ENCODE measurements at places on chromosomes 7 and 10.

DNA sequence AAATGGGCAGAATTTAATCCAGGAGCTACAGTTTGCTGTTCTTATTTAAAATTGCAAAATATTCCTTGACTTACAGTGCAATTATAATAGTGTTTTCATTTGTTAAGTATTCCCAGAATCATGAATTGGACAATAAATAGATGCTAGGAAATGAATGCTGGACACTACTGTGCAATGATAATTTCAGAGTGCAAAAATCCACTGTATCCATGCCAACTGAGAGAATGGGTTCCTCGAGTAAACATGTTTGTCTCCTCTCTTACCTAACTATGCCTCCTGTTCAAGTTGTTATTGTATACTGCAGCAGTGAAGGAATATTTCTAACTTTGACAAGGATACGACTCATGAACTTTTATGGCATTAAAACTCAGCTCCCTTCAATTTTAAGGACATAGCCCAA lies 1396.3 kb downstream of the GATA3 start:
- no peak for DNase-seq

- DNase-seq: no peak
Measured at GRCh38 chr7:78770422-78771410, 682.8 kb downstream of the MAGI2 start.

GRCh38 chr10:112389271-112389822 lies 15.4 kb downstream of the ACSL5 start:
- no peak for DNase-seq

- DNase-seq: peak; percentile 35
Measured at GRCh38 chr7:96973986-96974385, 31.4 kb upstream of the DLX6 start.

- no peak for DNase-seq
Measured at GRCh38 chr10:11488126-11488525, 123.3 kb downstream of the USP6NL start.

- peak; percentile 20 for DNase-seq
Measured at GRCh38 chr10:51422311-51423120, 276.9 kb downstream of the CSTF2T start.

- DNase-seq: no peak
Measured at GRCh38 chr10:77006836-77007511, 630.6 kb downstream of the KCNMA1 start.

DNA sequence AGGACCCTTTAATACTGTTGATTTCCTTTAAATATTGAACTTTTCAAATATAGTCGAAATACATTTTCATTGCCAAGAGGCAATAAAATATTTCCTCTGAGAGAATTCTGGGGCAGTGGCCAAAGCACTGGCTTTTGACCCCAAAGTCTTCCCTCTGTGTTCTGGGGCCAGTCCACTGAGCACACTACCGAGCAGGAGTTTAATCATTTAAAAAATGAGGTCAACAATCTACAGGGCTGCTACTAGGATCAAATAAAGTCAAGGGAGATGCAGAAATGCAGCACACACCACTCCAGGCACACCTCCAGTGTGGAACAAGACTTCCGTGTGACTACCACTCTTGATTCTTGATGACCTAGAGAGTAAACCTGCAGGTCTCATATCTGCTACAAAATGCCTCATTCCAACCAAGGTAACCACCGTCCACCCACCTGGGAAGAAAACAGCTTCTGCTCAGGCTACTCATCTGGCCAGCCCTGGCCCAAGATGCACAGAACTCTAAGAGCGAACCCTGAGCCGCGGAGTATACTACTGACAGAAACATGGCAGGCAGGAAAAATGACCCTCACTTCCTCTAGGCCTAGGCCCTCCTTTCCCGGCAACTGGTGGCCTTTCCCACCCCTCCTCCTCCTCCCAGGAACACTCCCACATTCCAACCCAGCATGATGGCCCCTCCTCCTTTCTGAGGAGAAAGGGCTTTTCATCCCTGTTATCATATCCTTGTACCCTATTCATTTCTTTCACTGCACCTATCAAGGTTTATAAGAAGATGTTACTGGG lies 97.7 kb downstream of the ALOX5 start:
- no peak for DNase-seq

- DNase-seq: no peak
Measured at GRCh38 chr7:89770161-89770560, 384.1 kb upstream of the STEAP1 start.

DNA sequence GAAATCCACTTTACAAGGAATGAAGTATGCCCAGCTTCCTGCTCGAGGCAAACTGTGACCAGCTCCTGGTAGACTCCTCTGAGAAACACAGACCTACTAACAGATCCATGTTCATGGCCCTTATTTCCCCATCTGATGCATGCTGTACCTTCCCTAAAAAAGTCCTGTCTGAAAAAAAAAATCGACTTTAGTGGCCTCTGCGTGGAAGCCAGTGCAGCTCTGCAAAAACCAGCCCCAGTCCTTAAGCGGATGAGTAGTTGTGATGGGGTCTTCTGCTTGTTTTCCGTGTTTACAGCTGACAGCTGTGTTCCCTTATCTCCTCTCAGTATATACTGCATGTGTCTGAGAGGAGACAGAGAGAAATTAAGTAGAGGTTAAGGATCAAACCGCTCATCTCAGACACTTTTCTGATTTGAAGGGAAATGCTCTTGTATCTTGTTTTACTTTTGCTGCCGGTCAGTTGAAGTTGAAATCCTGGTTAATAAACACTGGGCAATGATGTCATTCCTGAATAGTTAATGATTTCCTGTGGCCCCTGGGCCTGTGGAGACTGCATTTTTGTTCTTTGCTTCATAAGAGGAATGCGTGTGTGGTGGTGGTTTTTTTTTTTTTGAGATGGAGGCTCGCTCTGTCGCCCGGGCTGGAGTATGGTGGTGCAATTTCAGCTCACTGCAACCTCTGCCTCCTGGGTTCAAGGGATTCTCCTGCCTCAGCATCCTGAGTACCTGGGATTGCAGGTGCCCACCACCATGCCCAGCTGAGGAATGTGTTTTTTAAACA lies 67.6 kb downstream of the DOCK1 start:
- peak; percentile 71 for DNase-seq

DNA sequence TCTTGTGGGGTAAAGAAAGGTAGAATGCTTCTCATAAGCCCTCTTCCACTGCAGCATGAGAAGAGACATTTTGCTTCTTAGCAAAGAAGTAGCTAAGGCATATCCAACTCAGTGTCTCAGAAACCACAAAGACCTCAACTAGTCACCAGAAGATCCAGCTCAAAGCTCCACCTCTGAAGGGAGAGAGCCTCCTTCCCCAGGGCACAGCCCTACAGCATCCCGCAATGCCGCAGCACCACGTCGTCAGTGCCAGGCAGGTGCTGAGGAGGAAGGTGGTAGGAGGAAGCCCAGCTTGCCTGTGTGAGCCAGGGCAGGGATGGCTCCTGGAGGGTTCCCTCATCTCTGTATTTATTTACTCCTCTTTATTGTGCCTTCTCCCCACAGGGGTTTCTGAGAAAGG lies 385.6 kb upstream of the NPVF start:
- DNase-seq: no peak

GRCh38 chr7:51113560-51113959 lies 203.0 kb downstream of the COBL start:
- no peak for DNase-seq

GRCh38 chr10:127815147-127815546 lies 77.6 kb downstream of the CLRN3 start:
- no peak for DNase-seq

- DNase-seq: no peak
Measured at GRCh38 chr10:51502124-51502523, 197.3 kb downstream of the CSTF2T start.

- no peak for DNase-seq
Measured at GRCh38 chr10:54650547-54650946, 150.5 kb downstream of the PCDH15 start.

DNA sequence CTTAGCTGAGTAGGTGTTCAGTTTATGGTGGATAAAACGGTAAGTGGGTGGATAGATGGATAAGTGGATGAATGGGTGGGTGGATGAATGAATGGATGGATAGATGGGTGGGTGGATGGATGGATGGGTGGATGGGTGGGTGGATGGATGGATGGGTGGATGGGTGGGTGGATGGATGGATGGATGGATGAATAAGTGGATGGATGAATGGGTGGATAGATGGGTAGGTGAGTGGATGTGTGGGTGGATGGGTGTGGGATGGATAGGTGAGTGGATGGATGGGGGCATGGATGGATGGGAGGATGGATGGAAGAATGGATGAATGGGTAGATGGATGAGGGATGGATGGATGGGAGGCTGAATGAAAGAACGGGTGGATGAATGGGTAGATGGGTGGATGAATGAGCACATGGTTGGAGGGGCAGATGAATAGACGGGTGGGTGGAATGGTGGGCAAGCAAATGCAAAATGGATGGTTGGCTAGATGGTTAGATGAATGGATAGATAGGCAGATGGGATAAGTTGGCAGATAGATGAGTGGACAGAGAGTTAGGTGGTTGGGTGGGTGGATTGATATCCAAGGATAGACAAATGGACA lies 25.7 kb downstream of the ELN start:
- DNase-seq: no peak

GRCh38 chr10:80191589-80192270 lies 13.6 kb downstream of the ANXA11 start:
- DNase-seq: no peak

- no peak for DNase-seq
Measured at GRCh38 chr7:155620497-155620896, 24.0 kb upstream of the RBM33 start.

- peak; percentile 14 for DNase-seq
Measured at GRCh38 chr7:25259487-25260243, 31.4 kb upstream of the NPVF start.

DNA sequence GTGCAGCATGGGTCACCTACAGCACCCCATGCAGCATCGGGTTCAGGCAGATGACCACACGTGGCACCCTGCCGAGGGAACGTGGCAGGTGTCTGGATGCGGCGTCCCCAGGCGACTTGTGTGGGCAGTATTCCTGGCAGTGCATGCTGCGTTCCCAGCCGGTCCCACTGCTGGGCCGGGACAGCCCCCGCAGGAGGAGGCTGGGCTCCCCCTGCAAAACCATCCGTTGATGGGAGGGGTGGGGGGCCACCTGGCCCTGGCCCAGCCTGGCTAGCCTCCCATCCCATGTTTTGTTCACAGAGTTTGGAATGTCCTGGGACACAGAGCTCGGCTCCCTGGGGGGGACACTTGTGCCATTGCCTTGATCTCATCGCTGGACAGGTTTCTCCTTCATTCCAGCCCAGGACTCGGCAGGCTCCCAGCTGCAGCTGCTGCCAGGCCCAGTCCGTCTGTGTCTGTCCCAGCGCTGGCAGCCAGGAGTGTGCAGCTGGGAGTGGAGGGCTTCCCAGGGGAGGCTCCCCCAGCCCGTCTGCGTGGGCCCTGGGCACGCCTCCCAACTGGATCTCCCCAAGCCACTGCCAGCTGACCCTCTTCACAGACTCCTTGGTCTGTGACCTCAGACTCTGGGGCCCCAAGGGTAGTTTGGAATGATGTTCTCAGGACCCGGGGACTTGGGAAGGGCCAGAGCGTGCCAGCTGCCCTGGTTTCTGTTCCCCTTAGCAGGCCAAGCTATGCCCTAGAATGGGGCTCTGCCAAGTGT lies 32.6 kb downstream of the TMEM270 start:
- DNase-seq: no peak

DNA sequence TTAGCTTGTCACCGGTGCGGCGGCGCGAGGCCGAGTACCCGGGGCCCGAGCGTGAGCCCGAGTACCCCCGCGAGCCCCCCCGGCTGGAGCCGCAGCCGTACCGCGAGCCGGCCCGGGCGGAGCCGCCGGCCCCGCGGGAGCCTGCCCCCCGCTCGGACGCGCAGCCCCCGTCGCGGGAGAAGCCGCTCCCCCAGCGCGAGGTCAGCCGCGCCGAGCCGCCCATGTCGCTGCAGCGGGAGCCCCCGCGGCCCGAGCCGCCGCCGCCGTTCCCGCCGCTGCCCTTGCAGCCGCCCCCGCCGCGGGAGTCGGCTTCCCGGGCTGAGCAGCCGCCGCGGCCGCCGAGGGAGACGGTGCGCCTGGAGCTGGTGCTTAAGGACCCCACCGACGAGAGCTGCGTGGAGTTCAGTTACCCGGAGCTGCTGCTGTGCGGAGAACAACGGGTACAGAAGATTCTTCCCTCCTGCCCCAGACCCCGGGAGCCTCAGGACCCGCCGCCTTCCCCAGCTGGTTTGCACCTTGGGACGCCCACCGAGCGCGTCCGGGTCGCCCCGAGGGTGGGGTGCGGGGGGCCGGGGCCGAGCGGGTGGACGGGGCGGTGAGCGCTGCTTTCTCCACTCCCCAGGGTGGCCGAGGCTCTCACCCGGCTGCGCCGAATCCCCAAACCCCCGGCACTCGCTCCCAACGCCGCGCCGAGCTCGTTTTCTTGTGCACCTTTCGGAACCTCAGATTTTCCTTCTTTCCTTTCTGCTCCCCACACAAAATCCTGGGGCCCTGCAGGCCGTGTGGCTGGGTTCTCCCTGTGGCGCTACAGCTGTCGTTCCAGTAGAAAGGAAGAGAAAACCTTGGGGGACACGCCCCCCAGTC lies 708 bp downstream of the UBN2 start:
- no peak for DNase-seq

DNA sequence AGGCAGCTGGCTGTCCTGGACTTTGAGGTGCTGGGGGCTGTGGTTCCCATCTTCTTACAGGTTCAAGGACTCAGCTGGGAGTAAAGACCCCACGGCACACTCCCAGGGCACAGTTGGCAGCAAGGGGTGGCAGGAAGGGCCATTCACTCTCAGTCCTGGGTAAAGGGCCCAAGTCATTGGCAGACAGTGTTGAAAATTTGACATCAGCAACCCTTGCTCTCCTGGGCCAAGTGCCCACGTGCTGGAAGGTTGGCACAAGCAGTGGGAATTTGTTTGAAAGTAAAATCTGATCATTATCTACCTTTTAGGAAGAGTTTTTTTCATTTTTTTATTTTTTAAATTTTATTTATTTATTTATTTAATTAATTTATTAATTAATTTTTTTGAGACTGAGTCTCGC lies 241.6 kb upstream of the MKI67 start:
- no peak for DNase-seq

DNA sequence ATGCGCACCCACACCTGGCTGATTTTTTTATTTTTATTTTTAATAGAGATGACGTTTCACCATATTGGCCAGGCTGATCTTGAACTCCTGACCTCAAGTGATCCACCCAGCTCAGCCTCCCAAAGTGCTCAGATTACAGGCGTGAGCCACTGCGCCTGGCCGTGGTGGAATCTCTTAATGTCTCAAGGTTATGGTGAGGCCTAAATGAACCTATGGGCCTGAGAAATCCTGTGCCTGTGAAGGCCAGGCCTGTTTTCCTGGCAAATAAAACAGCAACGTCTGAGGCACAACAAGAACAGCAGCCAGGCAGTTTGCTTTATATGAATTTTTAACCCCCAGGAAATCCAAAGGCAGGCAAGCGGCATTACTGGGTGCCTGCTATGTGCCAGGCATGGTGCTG lies 297.5 kb upstream of the ZMIZ1 start:
- DNase-seq: no peak

GRCh38 chr7:84302949-84303348 lies 108.4 kb upstream of the SEMA3A start:
- no peak for DNase-seq

GRCh38 chr10:5971315-5971832 lies 6.0 kb downstream of the IL15RA start:
- DNase-seq: no peak
